ENCODE measurements at places on chromosomes 4 and X.

DNA sequence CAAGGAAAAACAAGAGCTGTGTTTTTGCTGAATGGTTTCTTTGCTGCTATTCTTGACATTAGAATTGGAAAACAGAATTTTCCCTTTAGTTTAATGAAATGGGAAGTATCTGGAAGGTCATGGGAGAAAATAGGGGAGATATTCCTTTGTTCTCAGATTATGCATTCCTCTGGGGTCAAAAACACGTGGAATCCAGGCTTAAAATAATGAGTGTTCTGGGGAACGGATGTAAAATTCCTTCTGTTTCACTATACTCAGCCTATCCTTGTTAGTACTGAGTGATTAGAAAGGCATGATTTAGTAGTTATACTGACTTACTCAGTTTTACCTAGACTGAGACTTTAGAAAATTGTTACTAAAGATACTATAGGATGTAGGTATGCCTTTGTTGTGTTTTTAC, 107.3 kb downstream of the ARHGAP10 start:
- no peak for DNase-seq

DNA sequence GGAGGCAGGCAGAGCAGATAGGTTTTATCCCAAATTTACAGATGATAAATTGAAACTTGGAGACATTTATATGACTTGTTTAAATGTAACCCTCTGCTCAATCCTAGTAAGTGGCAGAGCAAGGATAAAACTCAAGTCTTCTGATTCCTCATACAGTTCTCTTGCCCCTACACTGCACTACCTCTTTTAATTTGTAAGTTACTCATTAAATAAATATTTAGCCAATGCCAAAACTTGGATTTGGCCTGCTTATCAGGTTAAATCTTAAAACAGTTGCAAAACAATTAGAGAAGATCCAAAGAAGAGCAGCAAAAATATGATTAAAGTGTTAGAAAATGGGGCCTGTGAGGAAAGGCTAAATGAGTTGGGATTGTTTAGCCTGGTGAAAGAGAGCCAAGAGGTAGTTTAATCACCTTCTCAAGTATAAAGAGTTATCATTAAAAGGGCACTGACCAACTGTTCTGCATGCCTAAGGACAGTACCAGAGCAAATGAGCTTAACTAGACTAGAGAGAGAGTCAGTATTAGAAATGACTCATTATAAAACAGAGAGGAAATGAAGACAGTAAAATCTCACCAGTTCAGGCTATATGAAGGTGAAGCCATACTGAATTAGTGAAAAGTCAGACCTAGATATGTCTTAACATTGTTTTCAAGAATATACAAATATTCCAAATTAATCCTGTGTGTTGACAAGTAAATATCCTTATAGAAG, 146.3 kb downstream of the GRIA3 start:
- DNase-seq, result no peak

DNA sequence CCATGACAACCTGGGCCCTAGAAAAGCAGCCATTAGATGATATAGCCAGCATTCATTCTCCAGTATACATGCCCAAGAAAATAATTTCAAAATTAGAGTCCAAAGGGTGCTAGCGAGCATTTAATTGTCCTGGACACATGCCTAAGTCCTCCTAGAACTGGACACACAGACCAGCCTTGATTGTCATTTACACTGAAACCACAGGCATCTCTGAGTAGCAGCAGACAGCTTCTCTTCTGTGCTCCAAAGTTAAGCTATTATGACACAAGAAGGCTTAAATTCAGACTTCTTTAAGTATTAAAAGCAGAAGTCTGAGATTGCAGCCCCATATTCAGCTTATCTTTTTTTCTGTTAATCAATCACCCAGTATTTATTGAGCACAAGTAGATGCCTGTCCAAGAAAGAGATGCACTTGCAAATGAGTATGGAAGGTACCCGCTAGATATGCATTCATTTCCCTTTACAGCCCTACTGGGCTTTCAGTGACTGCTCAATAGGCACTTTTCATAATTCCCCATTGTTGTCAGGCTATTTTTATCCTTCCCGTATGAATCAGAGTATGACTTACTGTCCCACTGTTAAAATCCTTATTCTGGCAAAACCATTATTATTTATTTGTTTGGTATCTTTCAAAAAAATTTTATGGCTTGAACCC, 374.1 kb downstream of the FBXW7 start:
- DNase-seq, result no peak

DNA sequence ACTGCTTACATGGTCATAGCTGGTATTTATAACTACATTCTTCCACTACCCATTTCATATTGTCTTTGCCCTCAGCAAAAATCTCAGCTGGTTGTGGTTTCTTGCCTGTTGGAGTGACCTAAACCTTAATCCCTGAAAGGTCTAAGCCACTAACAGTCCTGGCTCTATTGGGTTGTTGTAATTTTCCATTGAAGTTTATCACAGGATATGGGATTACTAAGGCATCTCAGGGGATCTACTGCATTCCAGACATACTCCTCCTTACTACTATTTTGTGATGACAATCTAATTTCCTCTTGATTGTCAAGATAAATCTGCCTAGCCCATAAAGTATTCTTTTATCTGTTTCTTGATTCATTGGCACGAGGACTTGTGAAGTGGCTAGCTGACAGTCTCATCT, 6.2 kb upstream of the OSTC start:
- DNase-seq, result no peak

- no peak for DNase-seq
These were observed 37.4 kb upstream of the NLGN4X start for GRCh38 chrX:6266041-6266440.

- peak; percentile 69 for DNase-seq
These were observed 1.7 kb upstream of the FGFRL1 start for GRCh38 chr4:1009542-1010394.

GRCh38 chrX:1072637-1073377, 139.6 kb downstream of the CRLF2 start:
- no peak for DNase-seq

- no peak for DNase-seq
These were observed 32.5 kb upstream of the FGFR3 start for GRCh38 chr4:1760521-1761071.

GRCh38 chrX:63764946-63765345, 20.1 kb downstream of the ARHGEF9 start:
- DNase-seq, result no peak

Measured in effector CD4-positive, alpha-beta T cell (primary cell).